Activated naive CD4-positive, alpha-beta T cell treated with anti-CD3 and anti-CD28 coated beads for 36 hours (primary cell): ENCODE measurements at places on chromosomes 4 and X. TPM values are rescaled to one million over a fixed set of nuclear protein-coding genes. Genes with fewer than 3 reads are reported as not detected.

The LRCH2 gene
- total RNA-seq: not detected

DNA sequence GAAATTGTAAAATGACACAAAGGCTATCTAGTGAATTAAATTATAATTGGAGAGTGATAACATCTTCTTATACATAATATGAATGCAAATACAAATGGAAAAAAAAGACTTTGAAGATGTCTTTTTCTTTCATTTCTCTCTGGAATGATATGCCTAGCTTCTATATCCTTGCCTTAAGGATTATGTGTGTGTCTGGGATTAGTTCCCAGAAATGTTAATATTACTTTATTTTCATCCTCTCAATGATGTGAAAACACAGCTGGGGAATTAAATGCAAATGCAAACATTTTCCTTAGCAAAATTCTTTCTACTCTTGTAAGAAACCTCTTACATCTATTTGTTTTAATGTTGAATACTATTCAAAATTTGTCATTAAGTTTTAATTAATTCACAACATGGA lies 441.9 kb downstream of the FSTL5 start:
- no peak for DNase-seq
- no peaks in the 10 kb centered on the region for H3K4me1 ChIP-seq
- H3K27ac ChIP-seq: no peak overlapping the region
- H3K27me3 ChIP-seq: no peaks in the 10 kb centered on the region
- no peak overlapping the region for H3K4me3 ChIP-seq

GRCh38 chr4:86944964-86945781 lies 10.4 kb downstream of the AFF1 start:
- no peak for DNase-seq
- H3K36me3 ChIP-seq: peaks cover 3% of the 10 kb centered on the region
- no peak overlapping the region for H3K4me3 ChIP-seq
- H3K27ac ChIP-seq: no peak overlapping the region
- H3K4me1 ChIP-seq: peaks cover 40% of the 10 kb centered on the region

- DNase-seq: no peak
- no peaks in the 10 kb centered on the region for H3K27me3 ChIP-seq
- H3K27ac ChIP-seq: no peak overlapping the region
- no peak overlapping the region for H3K4me3 ChIP-seq
- no peaks in the 10 kb centered on the region for H3K36me3 ChIP-seq
Observed at GRCh38 chr4:8637456-8637984, 45.0 kb downstream of the CPZ start.

- no peaks in the 10 kb centered on the region for H3K4me1 ChIP-seq
- H3K36me3 ChIP-seq: no peaks in the 10 kb centered on the region
- H3K4me3 ChIP-seq: no peak overlapping the region
- no peak for DNase-seq
- no peaks in the 10 kb centered on the region for H3K27me3 ChIP-seq
- no peak overlapping the region for H3K27ac ChIP-seq
Observed at GRCh38 chrX:112704187-112704586, 24.4 kb upstream of the LHFPL1 start.

DNA sequence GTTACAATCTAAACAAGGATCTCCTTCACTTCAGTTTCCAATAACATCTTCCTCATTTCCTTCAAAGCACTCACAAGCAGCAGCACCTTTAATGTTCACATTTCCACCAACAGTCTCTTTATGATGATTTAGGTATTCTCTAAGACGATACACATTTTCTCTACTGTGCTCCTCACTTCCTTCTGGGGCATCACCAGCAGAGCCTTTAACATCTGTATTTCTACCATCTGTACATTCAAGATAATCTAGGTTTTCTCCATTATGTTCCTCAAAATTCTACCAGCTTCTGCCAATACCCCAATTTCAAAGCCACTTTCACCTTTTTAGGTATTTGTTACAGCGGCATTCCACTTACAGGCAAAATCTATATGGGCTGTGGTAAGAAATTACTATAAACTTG lies 80.6 kb downstream of the FBXW7 start:
- H3K27me3 ChIP-seq: no peaks in the 10 kb centered on the region
- no peak overlapping the region for H3K27ac ChIP-seq
- peaks cover 35% of the 10 kb centered on the region for H3K4me1 ChIP-seq
- no peaks in the 10 kb centered on the region for H3K36me3 ChIP-seq

DNA sequence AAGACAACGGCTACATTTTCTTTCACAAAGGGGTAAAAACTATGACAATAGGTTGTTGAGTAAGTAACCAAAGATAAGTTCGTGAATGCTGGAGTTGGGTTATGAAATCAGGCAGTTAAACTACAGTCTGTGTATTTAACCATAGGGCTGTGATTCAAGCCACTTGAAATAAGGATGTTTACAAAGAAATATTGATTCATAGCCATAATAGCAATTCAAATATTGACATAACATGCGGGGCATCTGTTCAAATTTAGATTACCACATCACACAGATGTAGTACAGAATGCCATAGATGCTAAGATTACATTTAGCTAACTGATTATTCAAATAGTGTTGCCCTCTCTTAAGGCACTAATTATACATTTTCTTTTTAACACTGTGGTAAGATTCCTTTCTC lies 364.1 kb downstream of the FSTL5 start:
- DNase-seq: no peak
- no peaks in the 10 kb centered on the region for H3K27me3 ChIP-seq
- no peaks in the 10 kb centered on the region for H3K4me1 ChIP-seq
- no peaks in the 10 kb centered on the region for H3K36me3 ChIP-seq

The SCD5 gene
- 0.12 TPM for total RNA-seq

The CWH43 gene
- not detected for total RNA-seq

- no peaks in the 10 kb centered on the region for H3K4me1 ChIP-seq
- H3K36me3 ChIP-seq: no peaks in the 10 kb centered on the region
- DNase-seq: no peak
- H3K27ac ChIP-seq: no peak overlapping the region
- H3K27me3 ChIP-seq: peaks cover 21% of the 10 kb centered on the region
Observed at GRCh38 chr4:101441446-101441845, 94.1 kb upstream of the PPP3CA start.

The F11 gene
- not detected for total RNA-seq

The ALAS2 gene
- not detected for total RNA-seq

The SCOC gene
- 44.7 TPM for total RNA-seq

The TRAM1L1 gene
- total RNA-seq: not detected

The PIN4 gene
- total RNA-seq: 8.0 TPM

DNA sequence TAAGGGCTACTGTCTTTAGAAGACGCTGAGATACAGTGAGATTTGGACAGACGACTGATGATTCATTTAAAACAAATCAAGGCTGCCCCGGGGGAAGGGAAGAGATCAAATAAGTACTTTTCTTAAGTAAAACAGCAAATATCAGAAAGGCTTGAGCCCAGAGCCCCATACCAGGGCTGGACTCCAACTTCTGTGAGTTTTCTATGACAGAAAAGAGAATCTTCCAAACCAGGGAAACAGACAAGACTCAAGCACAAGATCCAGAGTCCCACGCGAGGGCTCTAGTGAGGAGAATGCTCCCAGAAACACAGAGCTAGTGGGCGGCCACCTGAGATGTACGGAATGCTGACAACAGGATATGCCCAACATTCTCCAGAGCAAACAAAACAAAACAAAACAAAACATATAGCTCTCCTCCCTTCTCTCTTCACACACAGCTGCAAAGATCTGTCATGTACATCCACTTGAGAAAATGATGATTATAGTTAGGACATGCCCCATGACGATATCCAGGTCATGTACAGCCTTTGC lies 13.1 kb downstream of the ACSL1 start:
- no peaks in the 10 kb centered on the region for H3K36me3 ChIP-seq
- no peak for DNase-seq
- no peak overlapping the region for H3K4me3 ChIP-seq
- peaks cover 28% of the 10 kb centered on the region for H3K4me1 ChIP-seq
- H3K27me3 ChIP-seq: no peaks in the 10 kb centered on the region

The LUZP4 gene
- not detected for total RNA-seq

DNA sequence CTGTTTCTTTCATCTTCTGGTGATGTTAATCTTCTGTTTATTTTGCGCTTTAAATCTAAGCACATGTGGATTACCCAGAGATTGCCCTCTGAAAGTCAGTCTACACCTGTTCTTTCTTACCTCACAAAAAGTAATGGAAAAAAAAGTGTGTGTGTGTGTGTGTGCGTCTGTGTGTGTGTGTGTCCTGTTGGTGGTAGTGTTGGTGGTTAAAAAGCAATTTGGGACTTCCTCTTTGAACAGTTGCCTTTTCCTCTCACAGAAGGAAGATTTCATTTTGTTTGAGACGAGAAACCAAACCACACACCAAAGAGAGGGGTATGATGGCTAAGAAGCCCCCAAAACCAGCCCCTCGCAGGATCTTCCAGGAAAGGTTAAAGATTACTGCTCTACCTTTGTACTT lies at the start of gene STAP1:
Gene STAP1 (plus strand): TSS at position 235 of the 400 bp plus-strand sequence. CDS start 83 bp downstream, at position 318.
- H3K27ac ChIP-seq: peak within 1 kb of the TSS; percentile 93
- peak within 1 kb of the TSS; percentile 86 for H3K4me3 ChIP-seq
- H3K36me3 ChIP-seq: peaks cover 6% of the 10 kb centered on the region
- peaks cover 49% of the 10 kb centered on the region for H3K4me1 ChIP-seq
- peak; percentile 65 for DNase-seq
- H3K27me3 ChIP-seq: no peaks in the 10 kb centered on the region

The AKAP4 gene
- total RNA-seq: not detected

- peaks cover 7% of the 10 kb centered on the region for H3K4me1 ChIP-seq
- H3K4me3 ChIP-seq: no peak overlapping the region
- no peak overlapping the region for H3K27ac ChIP-seq
- H3K27me3 ChIP-seq: no peaks in the 10 kb centered on the region
- no peak for DNase-seq
Observed at GRCh38 chrX:17442898-17443297, 67.9 kb downstream of the NHS start.

The ZNF630 gene
- 1.3 TPM for total RNA-seq

The GABRG1 gene
- total RNA-seq: not detected

DNA sequence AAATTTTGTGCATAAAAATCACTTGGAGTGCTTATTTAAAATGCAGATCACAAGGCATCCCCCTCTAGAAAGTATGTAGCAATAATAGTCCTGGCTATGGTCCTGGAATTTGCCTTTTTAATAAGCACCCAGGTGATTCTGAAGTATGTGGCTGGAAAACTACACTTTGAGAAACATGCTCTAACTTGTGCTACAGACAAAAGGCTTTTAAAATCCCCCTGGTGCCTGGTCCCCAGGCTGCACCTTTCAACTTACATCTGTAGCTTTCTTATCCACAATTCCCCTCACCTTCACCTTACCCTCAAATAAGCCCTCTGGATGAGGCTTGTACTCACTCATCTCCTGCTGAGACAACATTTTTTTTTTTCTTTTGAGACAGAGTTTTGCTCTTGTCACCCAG lies 21.1 kb downstream of the ART3 start:
- H3K36me3 ChIP-seq: no peaks in the 10 kb centered on the region
- no peak overlapping the region for H3K27ac ChIP-seq
- H3K27me3 ChIP-seq: peaks cover 7% of the 10 kb centered on the region
- H3K4me3 ChIP-seq: no peak overlapping the region

- peaks cover 14% of the 10 kb centered on the region for H3K36me3 ChIP-seq
- DNase-seq: no peak
- H3K4me1 ChIP-seq: peaks cover 45% of the 10 kb centered on the region
Observed at GRCh38 chr4:112173593-112174558, 28.6 kb downstream of the FAM241A start.

DNA sequence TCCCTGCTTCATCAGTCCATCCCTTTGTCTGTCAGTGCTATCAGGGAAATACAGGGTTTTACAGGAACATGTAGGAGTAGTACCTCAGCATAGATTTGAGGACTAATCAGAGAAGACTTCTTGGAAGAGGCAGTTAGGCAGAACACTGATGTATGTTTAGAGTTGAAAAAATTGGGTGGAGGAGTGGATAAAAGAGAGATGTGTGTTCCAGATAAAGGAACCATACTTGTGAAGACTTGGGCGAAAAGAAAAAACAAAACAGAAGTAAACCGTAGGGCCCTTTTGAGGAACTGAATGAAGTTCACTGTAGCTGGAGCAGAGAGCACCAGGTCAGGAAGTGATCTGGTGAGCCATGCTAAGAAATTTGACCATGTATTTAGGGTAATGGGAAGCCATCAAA lies 32.3 kb downstream of the AFF1 start:
- no peaks in the 10 kb centered on the region for H3K27me3 ChIP-seq
- peaks cover 24% of the 10 kb centered on the region for H3K4me1 ChIP-seq
- no peaks in the 10 kb centered on the region for H3K36me3 ChIP-seq
- no peak for DNase-seq

The COL4A6 gene
- total RNA-seq: not detected

DNA sequence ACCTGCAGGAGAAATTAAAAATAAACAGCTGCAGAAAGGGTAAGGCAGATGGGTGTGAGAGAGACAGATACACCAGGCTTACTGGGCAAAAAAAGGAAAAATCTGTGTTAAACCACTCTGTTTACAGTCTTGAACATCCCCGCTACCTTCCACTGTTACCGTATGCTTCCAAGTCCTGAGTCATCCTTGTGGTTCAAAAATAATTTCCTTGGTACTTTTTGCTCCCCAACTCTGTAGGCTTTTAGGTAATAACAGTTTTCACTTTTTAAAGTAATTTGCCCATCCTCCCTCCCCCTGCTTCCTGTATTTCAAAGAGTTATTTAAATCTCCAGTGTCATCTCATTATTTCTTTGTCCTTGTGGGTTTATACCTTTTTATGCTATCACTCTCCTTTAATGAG lies 210.1 kb upstream of the FAT4 start:
- no peaks in the 10 kb centered on the region for H3K4me1 ChIP-seq
- DNase-seq: no peak
- H3K27ac ChIP-seq: no peak overlapping the region
- no peaks in the 10 kb centered on the region for H3K27me3 ChIP-seq
- H3K36me3 ChIP-seq: no peaks in the 10 kb centered on the region

The PHF8 gene
- total RNA-seq: 53.2 TPM

DNA sequence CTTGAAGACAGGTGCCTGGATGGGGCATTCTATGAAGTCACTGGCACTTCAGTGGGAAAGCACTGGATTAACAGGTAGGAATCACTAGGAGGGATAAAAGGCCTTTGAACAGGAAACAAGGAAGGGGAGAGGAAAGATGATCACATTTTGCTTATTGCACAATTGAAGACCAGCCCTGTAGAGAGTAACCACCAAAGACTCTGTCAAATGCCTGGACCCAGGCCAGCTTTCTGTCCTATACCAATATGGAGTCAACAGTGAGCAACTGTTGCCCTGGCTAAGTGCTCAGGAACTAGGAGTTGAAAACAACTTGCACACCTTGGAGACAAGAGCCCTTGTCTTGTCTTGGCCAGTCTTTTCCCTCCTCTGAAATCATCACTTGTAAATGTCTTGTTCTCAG lies 14.1 kb upstream of the RTL3 start:
- H3K36me3 ChIP-seq: no peaks in the 10 kb centered on the region
- H3K4me3 ChIP-seq: no peak overlapping the region
- no peak overlapping the region for H3K27ac ChIP-seq
- H3K4me1 ChIP-seq: no peaks in the 10 kb centered on the region

DNA sequence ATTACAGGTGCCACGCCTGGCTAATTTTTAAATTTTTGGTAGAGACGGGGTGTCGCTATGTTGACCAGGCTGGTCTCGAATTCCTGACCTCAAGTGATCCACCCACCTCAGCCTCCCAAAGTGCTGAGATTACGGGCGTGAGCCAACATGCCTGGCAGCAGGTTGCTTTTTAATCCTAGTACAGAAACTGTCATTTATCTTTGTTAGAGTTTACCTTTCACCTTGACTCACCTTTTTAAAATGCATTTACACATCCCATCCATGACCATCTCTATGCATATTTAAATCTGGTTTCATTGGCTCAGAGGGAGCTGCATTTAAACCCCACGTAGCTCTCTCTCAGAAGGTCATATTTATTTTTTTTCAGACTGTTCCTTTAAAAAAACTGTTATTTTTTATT lies 31.9 kb downstream of the SLC16A2 start:
- H3K36me3 ChIP-seq: no peaks in the 10 kb centered on the region
- no peaks in the 10 kb centered on the region for H3K27me3 ChIP-seq
- DNase-seq: no peak
- H3K4me1 ChIP-seq: peaks cover 22% of the 10 kb centered on the region
- H3K4me3 ChIP-seq: no peak overlapping the region
